NCI-H69 (cell line): ENCODE measurements at places on chromosomes 5 and 9.
A peak's percentile ranks its signal among the peaks of the same experiment; 100 is the strongest.

GRCh38 chr9:92171822-92172221 lies 56.6 kb upstream of the SPTLC1 start:
- peak; percentile 84 for DNase-seq

- no peak for DNase-seq
Measured at GRCh38 chr5:111167551-111167950, 56.6 kb upstream of the CAMK4 start.

- no peak for DNase-seq
Measured at GRCh38 chr5:109253262-109253661, 156.5 kb downstream of the PJA2 start.

- DNase-seq: no peak
Measured at GRCh38 chr5:149421834-149422233, 42.7 kb upstream of the IL17B start.

DNA sequence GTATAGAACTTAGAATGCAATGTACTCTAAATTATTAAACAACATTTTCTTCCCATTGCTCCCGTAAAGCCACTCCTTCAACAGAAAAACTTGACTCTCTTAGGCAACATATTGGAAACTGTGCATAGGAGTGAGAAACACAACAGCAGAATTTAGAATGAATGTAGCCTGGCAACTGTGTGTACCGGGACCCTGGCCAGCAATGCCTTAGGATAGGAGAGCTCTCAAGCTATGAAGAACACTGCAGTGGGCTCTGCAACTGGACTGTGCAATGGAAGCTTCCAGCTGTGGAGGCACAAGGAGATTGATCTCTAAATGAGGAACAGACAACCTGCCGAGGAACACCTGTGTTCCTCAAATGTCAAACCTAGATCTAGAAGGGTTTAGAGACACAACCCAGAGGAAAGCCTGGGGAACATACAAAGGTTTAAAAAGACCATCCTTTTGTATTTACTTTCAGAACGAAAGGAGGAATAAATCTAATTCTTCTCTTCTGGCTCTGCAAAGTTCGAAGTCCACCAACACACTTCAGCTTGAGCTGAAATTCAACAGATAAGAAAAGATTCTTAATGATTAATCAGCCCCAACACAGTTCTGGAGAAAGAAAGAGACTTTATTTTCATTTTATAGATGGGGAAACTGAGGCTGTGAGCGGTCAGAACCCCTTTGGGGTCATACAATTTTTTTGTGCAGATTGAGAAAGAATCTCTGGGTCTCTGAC lies 51.5 kb upstream of the ARL15 start:
- DNase-seq: no peak
